ENCODE measurements at places on chromosomes 2 and 18.
A peak's percentile ranks its signal among the peaks of the same experiment; 100 is the strongest.

DNA sequence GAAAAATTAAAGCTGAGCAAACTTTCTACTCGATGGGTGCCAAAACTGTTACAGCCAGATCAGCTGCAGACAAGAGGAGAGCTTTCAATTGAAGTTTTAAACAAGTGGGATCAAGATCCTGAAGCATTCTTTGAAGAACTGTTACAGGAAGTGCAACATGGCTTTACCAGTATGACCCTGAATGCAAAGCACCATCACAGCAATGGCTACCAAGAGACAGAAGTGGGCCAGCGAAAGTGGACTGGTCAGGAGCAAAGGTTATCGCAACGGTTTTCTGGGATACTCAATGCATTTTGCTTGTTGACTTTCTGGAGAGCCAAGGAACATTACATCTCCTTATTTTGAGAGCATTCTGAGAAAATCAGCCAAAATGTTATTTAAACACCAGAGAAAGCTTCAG is 9.1 kb upstream of the SERPINB5 start:
- DNase-seq, result no peak

DNA sequence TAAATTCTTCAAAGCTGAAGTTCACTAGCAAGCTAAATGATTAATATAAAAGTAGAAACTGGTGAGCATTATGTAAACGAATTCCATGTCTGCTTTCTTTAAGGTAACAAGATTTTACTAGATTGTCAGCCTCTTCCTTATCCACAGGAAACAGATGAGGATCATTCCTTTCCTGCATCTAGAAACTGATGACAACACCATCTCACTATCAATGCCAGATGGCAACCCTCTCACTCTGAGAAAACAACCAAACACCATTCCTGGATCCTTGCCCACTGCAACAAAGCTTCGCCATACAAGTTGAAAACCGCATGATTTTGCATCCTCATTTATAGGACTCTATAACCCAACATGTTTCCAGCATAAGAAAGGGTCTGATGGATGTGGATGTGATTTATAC is 122.9 kb downstream of the ZNF521 start:
- peak; percentile 87 for DNase-seq

- DNase-seq, result peak; percentile 81
These were observed 99.4 kb upstream of the SCN7A start for GRCh38 chr2:166593403-166593802.

DNA sequence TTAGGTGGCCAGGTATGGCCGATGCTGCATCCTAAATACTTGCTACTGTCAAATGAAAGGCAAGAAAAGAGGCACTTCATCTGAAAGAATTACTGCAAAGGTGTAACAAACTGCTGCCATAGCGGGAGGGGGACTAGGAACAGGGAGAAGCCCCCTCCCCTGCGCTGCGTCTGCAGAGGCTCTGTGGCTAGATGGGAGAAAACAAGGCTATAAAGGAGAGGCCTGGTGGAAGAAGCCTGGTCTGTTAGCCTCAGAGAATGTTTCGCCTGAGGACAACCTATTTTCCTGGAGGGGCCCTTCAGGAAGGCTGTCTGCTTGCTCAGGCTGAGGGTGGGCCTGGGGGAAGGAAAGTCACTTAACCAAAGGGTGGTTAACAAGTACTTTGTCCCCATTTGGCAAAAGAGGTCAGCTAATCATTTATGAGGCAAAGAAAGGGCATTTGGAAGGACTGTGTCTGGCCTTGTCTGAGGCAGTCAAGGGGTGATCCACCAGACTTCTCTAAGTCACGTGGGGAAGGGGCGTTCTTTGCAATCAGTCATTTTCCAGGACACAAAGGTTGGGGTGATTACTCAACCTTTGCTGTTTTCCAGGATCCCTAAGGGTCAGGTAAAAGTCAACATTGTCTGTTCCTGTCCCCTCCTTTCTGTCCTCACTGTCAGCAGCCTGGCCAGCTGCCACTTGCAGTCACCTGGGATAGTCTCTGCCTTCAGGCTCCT is 103.0 kb upstream of the TMEM200C start:
- DNase-seq, result no peak

DNA sequence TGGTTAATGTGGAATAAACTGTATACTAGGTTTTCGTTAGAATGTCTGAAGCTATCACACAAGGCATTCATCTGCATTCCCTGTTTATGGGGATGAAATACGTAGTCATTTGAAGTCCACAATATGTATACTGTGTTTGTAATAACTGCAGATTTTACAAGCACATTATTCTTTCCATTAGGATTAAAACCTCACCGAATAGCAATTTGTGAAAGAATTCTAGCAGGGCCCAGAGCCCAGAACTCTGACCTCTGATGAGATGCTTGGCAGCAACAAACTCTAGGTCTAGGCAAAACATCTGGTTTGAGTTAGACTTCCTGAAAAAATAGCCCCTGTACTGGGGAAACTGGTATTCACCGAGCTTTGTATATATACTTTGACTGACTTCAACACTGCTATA is 158.2 kb downstream of the SRBD1 start:
- peak; percentile 92 for DNase-seq

DNA sequence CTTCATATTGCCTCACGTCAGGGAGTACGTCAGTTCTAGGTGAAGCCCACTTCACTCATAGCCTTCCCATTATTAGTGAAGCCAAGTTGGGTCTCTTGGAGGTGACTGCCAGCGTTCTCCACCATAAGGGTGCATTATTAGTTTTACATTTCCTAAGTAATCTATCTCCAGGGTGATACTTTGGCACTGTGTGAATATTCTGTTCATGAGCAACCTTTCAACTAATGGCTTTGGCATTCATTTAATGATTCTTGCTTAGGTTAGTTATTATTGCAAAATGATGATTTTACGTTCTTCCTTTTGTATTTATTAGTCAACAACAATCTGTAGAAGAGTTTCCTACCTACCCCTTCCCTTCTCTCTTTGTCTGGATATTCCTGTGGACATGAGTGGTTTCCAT is 97.5 kb downstream of the MAP4K4 start:
- no peak for DNase-seq

DNA sequence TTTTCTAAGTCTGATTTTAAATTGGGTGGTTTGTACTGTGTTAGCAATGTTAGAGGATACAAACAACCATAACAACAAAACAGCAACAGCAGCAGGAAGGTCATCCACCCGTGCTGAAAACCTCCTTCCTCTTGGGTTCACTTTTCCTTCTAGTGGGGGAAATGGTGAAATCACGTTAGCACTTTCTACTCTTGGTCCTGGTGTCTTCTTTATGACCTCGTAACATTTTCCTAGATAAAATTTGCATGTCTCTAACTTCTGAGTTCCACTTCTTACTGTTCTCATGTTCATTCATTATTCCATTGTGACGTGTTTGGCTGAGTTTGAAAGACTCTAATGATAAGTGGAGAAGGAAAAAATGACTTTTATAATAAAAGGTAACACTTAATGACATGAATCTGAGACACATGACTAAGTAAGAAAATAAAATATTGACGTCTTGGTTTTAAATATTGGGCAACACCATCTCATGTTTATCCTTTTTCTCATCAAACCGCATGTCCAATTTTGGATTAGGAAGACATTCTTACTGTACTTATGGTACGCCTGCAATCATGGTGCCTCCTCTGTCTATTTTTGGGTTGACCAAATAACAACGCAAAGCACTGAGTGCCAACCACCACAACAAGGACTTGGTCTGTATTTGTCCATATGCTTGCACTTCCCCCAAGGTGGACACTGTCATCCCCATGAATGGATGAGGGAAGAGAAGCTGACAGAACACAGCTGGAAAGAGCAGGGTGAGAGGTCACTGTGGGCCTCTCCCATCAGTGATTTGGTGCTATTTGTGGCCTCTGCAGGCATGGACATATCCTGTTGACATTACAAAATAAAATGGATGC is 25.7 kb upstream of the IL1R1 start:
- DNase-seq, result no peak

DNA sequence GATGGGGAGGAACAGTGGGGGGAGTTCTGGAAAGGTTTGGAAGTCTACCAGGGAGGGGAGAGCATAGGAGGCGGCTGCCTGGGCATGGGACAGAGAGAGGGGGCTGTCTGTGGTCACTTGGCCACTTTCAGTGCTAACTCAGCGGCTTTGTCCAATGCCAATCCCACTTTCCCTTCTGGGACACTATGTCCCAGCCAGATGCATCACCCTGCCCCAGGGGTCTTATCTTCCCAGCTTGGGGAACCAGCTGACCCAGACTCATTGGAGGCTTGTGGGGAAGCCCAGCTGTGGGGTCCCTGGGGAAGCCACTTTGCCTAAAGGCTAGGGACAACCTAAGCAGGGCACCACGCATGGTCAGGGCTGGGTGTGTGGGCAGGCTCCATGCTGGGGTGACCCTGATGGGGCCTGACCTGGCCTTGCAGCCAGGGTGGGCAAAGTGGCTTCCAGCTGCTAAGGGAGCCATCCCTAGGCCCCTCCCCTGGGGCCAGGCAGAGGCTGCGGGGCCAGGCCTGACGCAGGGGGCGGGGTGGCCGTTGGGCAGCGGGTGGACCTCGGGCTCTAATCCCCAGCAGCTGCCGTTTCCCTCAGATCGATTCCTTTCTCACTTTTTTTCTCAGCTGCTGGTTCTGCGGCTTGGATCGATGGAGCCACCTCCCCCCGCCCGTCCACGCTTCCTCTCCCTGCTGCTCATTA is 1.6 kb upstream of the ASIC4 start:
- no peak for DNase-seq

GRCh38 chr2:210399440-210400041 is 77.0 kb downstream of the LANCL1 start:
- DNase-seq, result peak; percentile 2

DNA sequence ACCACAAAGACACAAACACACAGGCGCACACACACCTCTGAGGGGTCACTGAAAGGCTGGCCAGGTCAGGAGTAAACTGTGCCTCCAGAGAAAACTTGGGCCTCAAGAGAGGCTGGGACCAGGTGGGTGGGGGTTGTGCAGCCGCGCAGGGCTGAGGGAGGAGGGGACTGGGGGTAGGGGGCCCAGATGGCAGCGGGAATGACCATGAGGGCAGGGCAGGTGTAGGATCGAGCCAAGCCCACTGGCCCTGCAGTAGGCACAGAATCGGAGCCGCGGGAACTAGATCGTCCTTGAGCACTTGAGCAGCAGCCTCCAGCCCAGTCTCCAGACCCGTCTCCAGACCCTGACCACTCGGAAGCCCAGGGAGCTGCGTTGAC is 36.8 kb downstream of the ANKMY1 start:
- no peak for DNase-seq

GRCh38 chr2:21268197-21268877 is 144.6 kb downstream of the TDRD15 start:
- DNase-seq, result no peak

- no peak for DNase-seq
These were observed 94.3 kb upstream of the TEX51 start for GRCh38 chr2:126804347-126804746.
